ENCODE measurements at places on chromosomes 5 and 9. TPM values are rescaled to one million over a fixed set of nuclear protein-coding genes. Genes with fewer than 3 reads are reported as not detected.

Gene GMCL2
- total RNA-seq: not detected

Gene ADAMTSL1
- 37.5 TPM for total RNA-seq

Gene TMEM250
- 29.3 TPM for total RNA-seq

Gene SLC6A3
- total RNA-seq: not detected

Gene GPRIN1
- 3.2 TPM for total RNA-seq

Gene SMC2
- 9.6 TPM for total RNA-seq

Gene ADGRD2
- not detected for total RNA-seq

Gene CENPP
- 1.9 TPM for total RNA-seq

Gene SLC34A1
- not detected for total RNA-seq

Gene KIF2A
- total RNA-seq: 32.6 TPM

Gene STOML2
- 123 TPM for total RNA-seq

Gene BSPRY
- total RNA-seq: not detected

Gene KIAA0825
- 2.7 TPM for total RNA-seq

Gene BTNL8
- not detected for total RNA-seq

Gene WNT8A
- not detected for total RNA-seq

Gene RASA1
- total RNA-seq: 29.3 TPM

Gene ENTPD8
- total RNA-seq: not detected

Gene PIP5KL1
- total RNA-seq: 3.5 TPM

Gene FAXDC2
- total RNA-seq: 18.4 TPM

Gene ADCY2
- total RNA-seq: not detected

Data from bronchial smooth muscle cell (primary cell).